ENCODE measurements at places on chromosomes 13 and 19. TPM values are rescaled to one million over a fixed set of nuclear protein-coding genes. Genes with fewer than 3 reads are reported as not detected.

Gene PRR22
- 2.1 TPM for total RNA-seq

Gene NEK5
- total RNA-seq, result not detected

Gene SHD
- total RNA-seq, result 97.9 TPM

Gene ACP7
- not detected for total RNA-seq

Gene ZIC5
- 1.2 TPM for total RNA-seq

Gene ATP1A3
- total RNA-seq, result 12.1 TPM

Gene ZNF100
- 24.5 TPM for total RNA-seq

Gene ZNF575
- total RNA-seq, result not detected

Gene HIF3A
- 4.8 TPM for total RNA-seq

Gene ZNF254
- 29.4 TPM for total RNA-seq

Gene RGS9BP
- 0.18 TPM for total RNA-seq

Gene MYO1F
- not detected for total RNA-seq

Gene SHANK1
- total RNA-seq, result not detected

Gene CLIP3
- total RNA-seq, result 3.3 TPM

Gene RFX2
- 5.7 TPM for total RNA-seq

Gene CYP2A6
- total RNA-seq, result not detected

Gene C19orf67
- not detected for total RNA-seq

Gene FCER2
- total RNA-seq, result not detected

Gene TEX29
- not detected for total RNA-seq

Gene KASH5
- not detected for total RNA-seq

Gene KANK3
- not detected for total RNA-seq

Gene OR7A5
- not detected for total RNA-seq

Gene GADD45GIP1
- 59.9 TPM for total RNA-seq

Gene RASAL3
- not detected for total RNA-seq

Gene ZNF229
- not detected for total RNA-seq

Gene ADAMTS10
- not detected for total RNA-seq

Gene MCEMP1
- total RNA-seq, result not detected

Gene ZNF331
- 20.5 TPM for total RNA-seq

Gene NLRP9
- not detected for total RNA-seq

Gene C1QTNF9B
- total RNA-seq, result not detected

Gene NTF4
- not detected for total RNA-seq

Gene CHAF1A
- total RNA-seq, result 44.2 TPM

Gene KLK12
- total RNA-seq, result not detected

Gene ARHGAP45
- 2.9 TPM for total RNA-seq

Gene OVOL3
- total RNA-seq, result 1.4 TPM

Gene GIPR
- total RNA-seq, result 0.38 TPM

Gene CGB5
- total RNA-seq, result not detected

Gene ZNF443
- 10.8 TPM for total RNA-seq

Gene ZNF471
- 2.5 TPM for total RNA-seq

Gene KXD1
- total RNA-seq, result 75.8 TPM

Gene STOML3
- total RNA-seq, result not detected

Gene THSD8
- total RNA-seq, result not detected

Gene KLK3
- not detected for total RNA-seq

Gene NCAN
- not detected for total RNA-seq

Gene SIAH3
- total RNA-seq, result not detected

Gene MUC16
- not detected for total RNA-seq

Gene LSR
- total RNA-seq, result 0.96 TPM

Gene OR7D2
- 0.05 TPM for total RNA-seq

Gene RNASEH2B
- 108 TPM for total RNA-seq

Gene CD177
- total RNA-seq, result not detected
